HCEC 1CT (cell line): ENCODE measurements at places on chromosomes 6 and 20.

DNA sequence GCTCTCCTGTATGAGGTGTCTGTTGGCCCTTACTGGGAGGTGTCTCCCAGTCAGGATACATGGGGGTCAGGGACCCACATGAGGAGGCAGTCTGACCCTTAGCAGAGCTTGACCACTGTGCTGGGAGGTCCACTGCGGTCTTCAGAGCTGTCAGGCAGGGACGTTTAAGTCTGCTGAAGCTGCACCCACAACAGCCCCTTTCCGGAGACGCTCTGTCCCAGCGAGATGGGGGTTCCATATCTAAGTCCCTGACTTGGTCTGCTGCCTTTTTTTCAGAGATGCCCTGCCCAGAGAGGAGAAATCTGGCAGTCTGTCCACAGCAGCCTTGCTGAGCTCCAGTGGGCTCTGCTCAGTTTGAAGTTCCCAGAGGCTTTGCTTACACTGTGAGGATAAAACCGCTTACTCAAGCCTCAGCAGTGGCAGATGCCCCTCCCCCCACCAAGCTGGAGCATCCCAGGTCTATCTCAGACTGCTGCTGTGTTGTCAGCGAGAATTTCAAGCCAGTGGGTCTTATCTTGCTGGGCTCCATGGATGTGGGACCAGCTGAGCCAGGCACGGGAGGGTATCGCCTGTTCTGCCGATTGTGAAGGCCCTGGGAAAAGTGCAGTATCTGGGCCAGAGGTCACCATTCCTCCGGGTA lies 36.3 kb upstream of the IBTK start:
- DNase-seq, result no peak

DNA sequence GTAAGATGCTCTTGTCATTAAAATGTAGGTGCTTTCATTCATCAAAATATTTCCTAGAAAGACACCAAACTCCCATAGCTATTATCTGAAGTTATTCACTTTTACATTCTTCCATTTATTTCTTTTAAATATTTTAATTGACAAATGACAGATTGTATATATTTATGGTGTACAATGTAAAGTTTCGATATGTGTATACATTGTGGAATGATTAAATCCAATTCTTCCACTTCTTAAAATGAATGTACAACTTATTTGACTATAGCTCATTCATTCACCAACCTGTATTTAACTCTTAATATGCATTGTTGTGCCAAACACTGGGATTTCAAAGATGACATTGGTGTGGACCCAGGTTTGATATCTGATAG lies 41.0 kb downstream of the CCN2 start:
- no peak for DNase-seq

GRCh38 chr20:48662711-48663110 lies 165.1 kb downstream of the PREX1 start:
- DNase-seq, result no peak

DNA sequence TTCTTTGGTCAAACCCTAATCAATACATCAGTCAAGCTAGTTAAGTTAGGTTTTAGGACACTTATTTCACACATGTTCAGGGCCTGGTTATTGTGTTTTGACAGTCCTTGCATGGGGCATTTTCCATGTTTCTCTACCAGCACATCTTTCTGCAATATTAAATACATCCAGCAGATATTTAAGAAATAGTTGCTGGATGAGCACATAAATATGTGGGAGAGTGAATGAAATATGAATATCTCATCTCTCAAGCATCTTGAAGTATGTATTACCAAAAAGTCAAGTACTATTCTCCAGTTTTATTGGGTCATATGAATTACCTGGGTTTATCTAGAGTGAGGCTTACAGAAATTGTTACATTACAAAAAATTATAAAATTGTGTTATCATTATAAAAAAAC lies 621.9 kb upstream of the GJE1 start:
- no peak for DNase-seq

DNA sequence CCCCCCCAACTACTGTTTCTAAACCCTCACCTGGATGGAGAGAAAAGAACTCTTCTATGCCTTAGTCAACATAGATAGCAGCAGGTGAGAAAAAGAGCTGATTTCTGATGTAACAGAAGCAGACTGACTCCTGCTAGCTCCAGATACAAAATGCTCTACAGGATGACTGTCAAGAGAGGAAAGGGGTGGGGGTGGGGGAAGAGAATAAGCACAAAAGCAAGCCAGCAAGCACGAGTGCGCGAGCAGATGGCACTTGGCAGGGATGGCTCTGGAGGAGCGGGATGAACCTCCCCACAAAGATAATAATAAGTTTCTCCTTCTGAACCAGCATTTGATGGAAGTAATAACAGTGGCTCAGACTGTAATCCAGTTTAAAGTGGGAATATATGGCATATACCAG lies 45.6 kb upstream of the SPDEF start:
- no peak for DNase-seq

- no peak for DNase-seq
Measured at GRCh38 chr6:78192057-78192456, 539.2 kb downstream of the MEI4 start.

- no peak for DNase-seq
Measured at GRCh38 chr6:163094881-163095280, 319.6 kb upstream of the QKI start.

DNA sequence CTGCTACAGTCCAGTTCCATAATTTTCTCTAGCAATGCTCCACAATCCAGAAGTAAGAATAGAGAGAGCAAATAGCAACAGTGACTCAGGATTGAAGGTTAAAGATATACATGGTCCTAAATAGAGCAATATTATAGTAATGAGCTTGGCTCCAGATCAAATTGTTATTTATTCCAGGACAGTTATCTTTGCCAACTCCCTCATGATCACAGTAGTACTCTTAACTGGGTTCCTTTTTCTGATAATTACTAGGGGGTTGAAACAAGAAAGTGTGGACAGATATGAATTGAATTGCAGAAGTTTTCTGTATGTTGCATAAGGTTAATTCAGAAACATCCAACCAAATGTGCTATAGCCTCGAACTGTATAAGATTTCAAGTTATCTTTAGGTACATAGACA lies 11.9 kb downstream of the FAM184A start:
- DNase-seq, result no peak

DNA sequence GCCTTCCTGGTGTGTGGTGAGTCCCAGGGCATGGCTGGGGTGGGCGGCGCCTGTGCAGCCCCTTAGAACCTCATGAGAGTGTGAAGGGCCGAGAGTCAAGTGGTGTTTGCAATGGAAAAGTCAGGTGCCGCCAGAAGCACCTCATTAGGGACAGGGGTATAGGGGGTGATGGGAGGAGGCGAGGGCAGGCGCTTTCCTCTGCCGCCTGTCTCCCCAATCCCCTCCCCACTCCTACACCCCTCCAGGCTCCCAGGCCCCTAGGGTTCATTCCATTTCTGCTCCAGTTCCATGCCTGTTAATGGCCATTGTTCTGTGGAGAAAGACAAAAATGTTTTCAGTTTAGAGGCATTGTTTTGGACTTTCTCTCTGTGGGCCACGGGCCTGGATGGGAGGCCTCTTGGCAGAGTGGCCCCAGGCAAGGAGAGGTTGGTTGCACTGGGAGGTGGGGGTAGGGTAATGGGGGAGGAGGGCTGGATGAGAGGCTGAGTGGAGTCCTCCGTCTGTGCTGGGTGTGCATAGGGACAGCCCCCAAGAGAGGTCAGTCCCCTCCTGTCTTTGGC lies 21.4 kb upstream of the SCUBE3 start:
- DNase-seq, result no peak

- DNase-seq, result no peak
Measured at GRCh38 chr6:6583836-6584235, 4.7 kb upstream of the LY86 start.

DNA sequence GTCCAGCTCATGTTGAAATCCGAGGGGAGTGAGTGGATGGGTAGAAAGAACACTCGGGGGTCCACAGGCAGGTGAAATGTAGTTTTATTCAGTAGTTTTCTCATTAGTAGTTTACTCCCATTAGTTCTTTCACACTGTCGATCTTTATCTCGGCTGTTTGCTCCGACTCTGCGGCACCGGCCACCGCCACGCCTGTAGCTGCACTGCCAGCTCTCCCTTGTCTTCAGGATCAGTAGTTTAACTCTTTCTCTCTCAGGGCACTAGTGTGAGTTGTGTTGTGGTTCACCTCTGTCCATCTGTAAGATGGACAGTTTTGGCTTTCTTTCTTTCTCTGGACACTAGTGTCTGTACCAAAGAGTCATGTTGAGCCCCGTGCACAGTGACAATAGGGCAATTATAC lies 195.7 kb downstream of the LMBRD1 start:
- no peak for DNase-seq

DNA sequence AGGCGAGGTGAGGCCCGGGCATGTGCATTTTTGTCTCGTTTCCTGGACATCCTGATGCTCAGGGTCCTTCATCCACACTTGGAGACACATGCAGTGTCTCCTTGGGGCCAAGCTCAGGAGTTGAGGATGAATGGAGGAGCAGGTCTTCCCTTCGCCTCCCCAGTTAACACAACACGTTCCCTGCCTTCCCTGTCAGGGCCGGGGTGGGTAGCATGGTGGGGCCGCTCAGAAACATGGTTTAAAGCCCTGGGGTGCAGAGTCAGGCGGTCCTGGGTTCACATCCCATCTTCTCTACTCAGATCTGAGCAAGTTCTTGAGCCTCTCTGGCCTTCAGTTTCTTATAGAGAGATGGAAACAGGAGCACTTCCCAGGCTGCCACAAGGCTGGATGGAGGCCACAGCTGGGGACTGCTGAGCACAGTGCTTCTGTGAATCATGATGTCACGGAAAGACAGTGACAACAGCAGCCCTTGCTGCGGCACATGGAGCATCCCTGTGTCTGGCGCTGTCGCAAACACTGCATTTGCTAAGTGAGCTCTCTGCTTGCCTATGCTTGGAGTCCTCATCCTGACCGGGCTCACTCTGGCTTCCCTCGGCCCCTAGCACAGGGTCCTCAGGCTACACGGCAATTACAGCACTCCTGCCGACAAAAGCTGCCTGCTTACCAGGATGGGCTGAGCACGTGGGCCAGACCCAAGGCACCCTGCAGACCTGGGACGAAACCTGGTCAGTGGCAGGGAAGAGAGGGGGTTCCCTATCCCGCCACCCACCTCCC lies 45.6 kb upstream of the STX16 start:
- no peak for DNase-seq

DNA sequence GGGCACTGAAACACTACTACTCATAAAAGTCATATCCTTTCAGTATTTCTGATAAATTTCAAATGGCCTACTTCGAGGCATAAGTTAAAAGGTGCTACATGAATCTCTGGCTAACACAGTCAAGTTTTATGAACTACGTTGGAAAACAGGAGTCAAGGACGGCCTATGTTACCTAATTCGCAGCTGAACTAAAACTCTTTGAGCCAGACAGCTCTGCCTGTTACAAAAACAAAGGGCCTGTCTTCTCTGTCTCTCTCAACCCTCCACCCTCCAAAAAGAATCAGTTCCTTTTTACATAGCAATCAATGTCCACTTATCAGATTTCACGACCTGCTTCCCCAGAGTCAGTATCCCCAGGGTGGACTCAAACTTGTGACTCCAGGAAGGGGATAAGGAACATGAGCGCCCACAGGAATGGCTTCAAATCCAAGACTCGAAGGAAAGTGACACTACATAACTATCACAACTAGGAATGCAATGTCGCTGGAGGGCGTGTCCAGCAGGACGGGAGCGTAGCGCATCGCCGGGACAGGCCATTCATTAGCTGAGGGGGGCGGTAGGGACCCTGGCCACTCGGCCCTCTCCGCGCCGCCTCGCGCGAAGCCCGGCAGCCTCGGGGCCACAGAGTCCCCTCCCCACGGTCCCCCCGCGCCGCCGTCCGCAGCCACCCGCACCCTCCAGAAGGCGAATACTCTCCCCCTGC lies 591 bp downstream of the IBTK start:
- DNase-seq, result peak; percentile 39

- DNase-seq, result no peak
Measured at GRCh38 chr20:24098886-24099285, 110.3 kb upstream of the GGTLC1 start.

- no peak for DNase-seq
Measured at GRCh38 chr6:143370812-143371370, 79.6 kb downstream of the ADAT2 start.

DNA sequence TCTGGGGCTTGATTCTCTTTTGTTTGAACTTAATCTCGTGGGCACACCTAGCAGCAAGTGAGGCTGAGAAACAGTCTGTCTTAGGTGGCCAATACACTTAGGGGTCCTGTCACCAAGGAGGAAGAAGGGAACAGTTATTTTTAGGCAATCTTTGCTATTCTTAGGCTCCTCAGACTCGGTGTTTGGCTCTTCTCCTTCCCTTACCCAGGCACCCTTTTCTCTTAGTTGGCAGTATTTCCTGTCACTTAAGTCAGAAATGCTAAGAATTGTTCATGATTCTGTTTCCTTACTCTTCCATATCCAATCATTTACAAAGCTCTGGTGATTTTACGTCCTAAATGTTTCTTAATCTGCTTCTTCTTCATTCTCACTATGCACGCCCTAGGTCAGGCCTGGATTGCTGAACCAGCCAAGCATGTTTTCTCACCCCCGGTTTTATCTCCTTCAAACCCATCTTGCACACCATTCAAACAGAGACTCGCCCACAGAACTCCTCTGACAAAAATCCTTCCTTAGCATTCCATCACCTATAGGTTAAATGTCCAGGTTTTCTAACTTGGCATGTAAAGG lies 45.2 kb upstream of the TMEM217 start:
- DNase-seq, result no peak

DNA sequence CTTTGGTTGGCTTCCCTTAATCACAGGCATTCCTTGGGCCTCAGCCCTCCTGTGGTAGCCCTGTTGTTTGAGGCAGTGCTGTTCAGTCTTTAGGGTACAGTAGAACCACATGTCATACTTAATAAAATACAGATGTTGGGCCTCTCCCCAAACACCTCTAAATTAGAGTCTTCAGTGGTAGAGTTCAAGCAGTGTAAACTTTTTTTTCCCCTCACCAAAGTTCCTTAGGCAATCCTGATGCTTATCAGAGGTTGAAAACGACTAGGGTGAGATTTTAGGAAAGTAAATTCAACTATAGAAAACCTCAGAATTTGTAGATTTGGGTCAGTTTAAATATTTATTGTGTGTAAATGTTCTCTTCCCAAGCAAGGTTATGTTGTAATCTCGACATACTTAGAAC lies 44.6 kb downstream of the BLTP3A start:
- DNase-seq, result no peak

GRCh38 chr6:102402635-102403329 lies 1009.3 kb downstream of the GRIK2 start:
- no peak for DNase-seq

DNA sequence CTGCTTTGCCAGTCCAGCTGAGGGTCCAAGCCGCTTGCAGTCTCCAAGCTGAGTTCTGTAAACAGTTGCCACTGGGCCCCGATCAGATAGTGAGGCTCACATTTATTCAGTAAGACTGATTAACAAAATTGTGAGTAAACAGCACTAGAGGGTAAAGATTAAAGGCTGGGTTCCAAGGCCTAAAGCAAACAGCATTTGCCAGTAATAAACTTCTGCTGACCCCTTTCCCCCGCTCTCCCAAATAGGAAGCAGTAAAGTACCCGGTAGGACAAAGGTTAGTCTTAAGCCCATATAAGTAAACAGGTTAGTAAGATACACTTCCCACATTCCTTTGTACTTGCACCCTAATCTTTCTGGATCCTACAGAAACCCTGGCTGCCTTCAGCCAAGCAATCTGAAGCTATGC lies 181.8 kb downstream of the MEI4 start:
- no peak for DNase-seq
